Stomach (tissue), 19 donors: ENCODE measurements at places on chromosomes 12 and 14.
A peak's percentile ranks its signal among the peaks of the same experiment; 100 is the strongest.

GRCh38 chr12:113870890-113871289, 95.2 kb downstream of the RBM19 start:
- DNase-seq, result no peak
- H3K27me3 ChIP-seq, result no peaks in the 10 kb centered on the region
- H3K27ac ChIP-seq, result no peak overlapping the region
- H3K36me3 ChIP-seq, result peaks cover 14% of the 10 kb centered on the region
- no peak overlapping the region for H3K4me3 ChIP-seq

DNA sequence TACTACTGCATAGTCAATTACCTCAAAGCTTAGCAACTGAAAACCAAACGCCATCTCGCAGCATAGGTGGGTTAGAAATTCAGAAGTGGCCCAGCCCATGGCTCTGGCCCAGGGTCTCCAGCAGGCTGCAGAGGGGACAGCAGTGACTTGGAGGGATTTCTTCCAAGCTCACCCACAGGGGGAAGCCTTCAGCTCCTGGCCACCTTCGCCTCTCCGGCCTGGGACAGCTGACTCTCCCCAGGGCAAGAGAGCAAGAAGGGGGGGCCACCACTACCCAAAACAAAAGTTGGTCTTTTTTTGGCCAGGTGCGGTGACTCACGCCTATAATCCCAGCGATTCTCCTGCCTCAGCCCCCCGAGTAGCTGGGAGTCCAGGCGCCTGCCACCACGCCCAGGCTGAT, 32.2 kb upstream of the ANKRD9 start:
- no peak overlapping the region for H3K27ac ChIP-seq
- H3K4me1 ChIP-seq, result peaks cover 27% of the 10 kb centered on the region
- no peaks in the 10 kb centered on the region for H3K36me3 ChIP-seq
- H3K27me3 ChIP-seq, result peaks cover 22% of the 10 kb centered on the region
- no peak for DNase-seq
- no peak overlapping the region for H3K4me3 ChIP-seq

- DNase-seq, result no peak
- H3K36me3 ChIP-seq, result no peaks in the 10 kb centered on the region
- H3K4me3 ChIP-seq, result peak overlapping the region; percentile 2
- peaks cover 65% of the 10 kb centered on the region for H3K4me1 ChIP-seq
- H3K27ac ChIP-seq, result peak overlapping the region; percentile 90
Observed at GRCh38 chr12:64666054-64666914, 56.0 kb downstream of the RASSF3 start.

- no peak overlapping the region for H3K4me3 ChIP-seq
- H3K4me1 ChIP-seq, result peaks cover 6% of the 10 kb centered on the region
- DNase-seq, result no peak
- H3K27me3 ChIP-seq, result no peaks in the 10 kb centered on the region
- no peak overlapping the region for H3K27ac ChIP-seq
Observed at GRCh38 chr14:24873551-24873950, 176.4 kb downstream of the STXBP6 start.

DNA sequence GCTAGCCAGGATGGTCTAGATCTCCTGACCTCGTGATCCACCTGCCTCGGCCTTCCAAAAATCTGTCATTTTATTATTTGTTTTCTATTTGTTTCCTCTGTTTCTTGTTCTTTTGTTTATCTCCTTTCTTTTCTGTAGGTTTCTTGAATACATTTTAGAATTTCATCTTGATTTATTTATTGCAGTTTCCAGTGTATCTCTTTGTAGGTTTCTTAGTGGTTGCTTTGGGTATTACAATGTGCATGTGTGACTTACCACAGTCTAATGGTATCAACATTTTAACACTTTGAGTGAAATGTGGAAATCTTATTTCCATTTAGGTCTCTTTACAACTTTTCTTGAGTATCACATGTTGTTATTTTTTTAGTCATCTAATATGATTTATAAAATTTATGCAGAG, 29.9 kb upstream of the MUCL1 start:
- H3K4me3 ChIP-seq, result no peak overlapping the region
- H3K27ac ChIP-seq, result no peak overlapping the region
- H3K4me1 ChIP-seq, result no peaks in the 10 kb centered on the region
- no peaks in the 10 kb centered on the region for H3K27me3 ChIP-seq
- DNase-seq, result no peak

GRCh38 chr14:69643430-69644200, 32.2 kb downstream of the SUSD6 start:
- no peaks in the 10 kb centered on the region for H3K36me3 ChIP-seq
- peak overlapping the region; percentile 74 for H3K27ac ChIP-seq
- peaks cover 78% of the 10 kb centered on the region for H3K4me1 ChIP-seq
- H3K4me3 ChIP-seq, result no peak overlapping the region
- H3K27me3 ChIP-seq, result no peaks in the 10 kb centered on the region
- DNase-seq, result peak; percentile 92

DNA sequence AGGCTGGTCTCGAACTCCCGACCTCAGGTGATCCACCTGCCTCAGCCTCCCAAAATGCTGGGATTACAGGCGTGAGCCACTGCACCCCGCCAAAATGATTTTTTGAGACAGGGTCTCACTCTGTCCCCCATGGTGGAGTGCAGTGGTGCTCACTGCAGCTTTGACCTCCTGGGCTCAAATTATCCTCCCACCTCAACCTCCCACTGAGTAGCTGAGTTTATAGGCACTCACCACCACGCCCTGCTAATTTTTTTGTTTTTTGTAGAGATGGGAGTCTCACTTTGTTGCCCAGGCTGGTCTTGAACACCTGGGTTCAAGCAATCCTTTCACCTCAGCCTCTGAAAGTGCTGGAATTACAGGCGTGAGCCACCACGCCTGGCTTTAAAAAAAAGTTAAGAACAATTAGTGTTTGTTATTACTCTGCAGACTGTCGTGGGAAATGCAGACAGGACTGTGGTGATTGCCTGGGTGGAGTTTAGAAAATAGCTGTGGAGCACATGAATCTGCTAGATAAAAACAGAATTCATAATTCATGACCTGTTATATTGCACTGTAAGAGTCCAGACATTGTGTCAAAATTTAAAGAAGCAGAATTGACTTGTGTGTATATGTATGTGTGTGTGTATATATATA, 9.2 kb upstream of the COX6A1 start:
- H3K27ac ChIP-seq, result no peak overlapping the region
- H3K27me3 ChIP-seq, result peaks cover 23% of the 10 kb centered on the region
- H3K36me3 ChIP-seq, result no peaks in the 10 kb centered on the region
- no peak overlapping the region for H3K4me3 ChIP-seq
- no peaks in the 10 kb centered on the region for H3K4me1 ChIP-seq

DNA sequence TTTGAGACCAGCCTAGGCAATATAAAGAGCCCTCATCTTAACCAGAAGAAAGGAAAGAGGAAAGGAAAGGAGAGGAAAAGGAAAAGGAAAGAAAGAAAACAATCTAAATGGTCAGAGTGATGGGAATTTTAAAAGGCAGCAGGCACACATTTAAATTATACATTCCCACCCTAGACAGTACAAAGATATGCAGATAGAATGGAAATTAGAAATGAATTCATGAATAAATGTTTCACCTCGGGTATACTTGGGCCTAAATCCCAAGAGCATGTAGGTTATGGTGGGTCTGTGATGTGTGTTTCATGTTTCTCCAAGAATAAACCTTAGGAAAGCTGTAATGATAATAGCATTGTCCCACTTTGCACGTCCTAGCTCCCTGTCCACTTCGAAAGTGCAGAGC, 104.6 kb upstream of the SLCO1C1 start:
- no peak overlapping the region for H3K27ac ChIP-seq
- no peaks in the 10 kb centered on the region for H3K4me1 ChIP-seq
- DNase-seq, result no peak
- no peak overlapping the region for H3K4me3 ChIP-seq

DNA sequence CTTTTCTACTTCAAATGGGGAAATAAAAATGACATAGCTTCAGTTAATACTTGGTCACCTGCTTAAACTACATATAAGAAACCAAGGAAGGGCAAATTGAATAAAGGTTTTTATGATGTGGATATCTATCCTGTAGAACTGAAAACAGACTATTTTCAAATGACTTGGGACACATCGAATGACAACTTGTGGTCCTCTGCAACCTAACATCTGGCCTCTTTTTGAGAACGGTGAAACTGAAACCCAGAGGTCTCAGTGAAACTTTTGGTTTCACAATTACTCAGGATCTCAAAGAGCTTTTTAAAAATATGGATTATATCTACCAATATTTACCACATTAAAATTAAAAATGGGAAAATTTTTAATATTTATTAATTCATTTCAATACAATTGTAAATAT, 65.2 kb downstream of the PPP2R5E start:
- H3K36me3 ChIP-seq, result no peaks in the 10 kb centered on the region
- peaks cover 78% of the 10 kb centered on the region for H3K4me1 ChIP-seq
- H3K27me3 ChIP-seq, result no peaks in the 10 kb centered on the region
- peak; percentile 45 for DNase-seq

GRCh38 chr12:52007158-52007921, 594 bp downstream of the TAMALIN start:
- H3K4me3 ChIP-seq, result peak overlapping the region; percentile 70
- DNase-seq, result peak; percentile 76
- H3K4me1 ChIP-seq, result peaks cover 32% of the 10 kb centered on the region
- H3K27ac ChIP-seq, result peak overlapping the region; percentile 75

DNA sequence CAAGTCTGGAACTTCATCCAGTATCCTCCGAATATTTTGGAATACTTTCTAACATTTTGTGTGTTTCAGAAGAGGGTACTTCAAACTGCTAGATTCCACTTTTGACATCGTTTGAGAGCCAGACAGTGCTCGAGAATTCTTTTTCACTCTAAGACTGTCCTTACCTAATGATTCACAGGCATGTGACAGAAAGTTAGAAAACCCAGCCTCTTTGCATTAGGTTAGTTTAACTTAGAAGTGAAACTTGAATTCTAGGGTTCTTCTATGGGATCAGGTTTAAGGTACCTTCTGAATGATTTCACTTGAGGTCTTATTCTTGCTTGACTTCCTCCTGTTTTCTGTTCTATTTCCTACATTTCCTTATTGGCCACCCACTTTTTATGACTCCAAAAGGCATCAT, 431.8 kb downstream of the SLC6A15 start:
- H3K27ac ChIP-seq, result no peak overlapping the region
- no peaks in the 10 kb centered on the region for H3K36me3 ChIP-seq
- no peaks in the 10 kb centered on the region for H3K27me3 ChIP-seq
- no peak for DNase-seq
- H3K4me1 ChIP-seq, result no peaks in the 10 kb centered on the region
- no peak overlapping the region for H3K4me3 ChIP-seq

GRCh38 chr12:6341417-6342139, at the start of gene TNFRSF1A:
TSS of gene TNFRSF1A (minus strand) at chr12:6342076. CDS start at chr12:6341814, 262 bp downstream.
- H3K27me3 ChIP-seq, result no peaks in the 10 kb centered on the region
- H3K4me3 ChIP-seq, result peak within 1 kb of the TSS; percentile 85
- peaks cover 79% of the 10 kb centered on the region for H3K4me1 ChIP-seq
- DNase-seq, result peak; percentile 93
- H3K36me3 ChIP-seq, result no peaks in the 10 kb centered on the region

DNA sequence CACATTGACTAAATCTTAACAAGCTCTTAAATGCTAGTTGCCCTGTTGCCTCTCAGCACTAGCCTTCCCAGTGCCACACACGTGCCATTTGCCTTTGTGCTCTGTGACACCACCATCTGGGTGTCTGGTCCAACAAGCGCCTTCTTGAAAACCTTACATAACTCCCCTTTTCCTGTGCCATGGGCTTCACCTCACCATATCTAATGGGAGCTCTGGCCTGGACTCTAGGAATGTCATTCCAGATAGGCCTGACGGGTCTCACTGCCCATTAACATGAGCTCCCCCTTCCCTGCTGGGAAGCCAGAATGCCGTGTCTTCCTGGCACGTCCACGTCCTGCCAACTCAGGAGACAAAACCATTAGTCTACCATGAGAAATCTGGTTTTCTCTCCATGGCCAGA, 24.4 kb downstream of the SSPN start:
- H3K27me3 ChIP-seq, result no peaks in the 10 kb centered on the region
- H3K4me1 ChIP-seq, result no peaks in the 10 kb centered on the region
- DNase-seq, result no peak
- H3K4me3 ChIP-seq, result no peak overlapping the region
- no peaks in the 10 kb centered on the region for H3K36me3 ChIP-seq

DNA sequence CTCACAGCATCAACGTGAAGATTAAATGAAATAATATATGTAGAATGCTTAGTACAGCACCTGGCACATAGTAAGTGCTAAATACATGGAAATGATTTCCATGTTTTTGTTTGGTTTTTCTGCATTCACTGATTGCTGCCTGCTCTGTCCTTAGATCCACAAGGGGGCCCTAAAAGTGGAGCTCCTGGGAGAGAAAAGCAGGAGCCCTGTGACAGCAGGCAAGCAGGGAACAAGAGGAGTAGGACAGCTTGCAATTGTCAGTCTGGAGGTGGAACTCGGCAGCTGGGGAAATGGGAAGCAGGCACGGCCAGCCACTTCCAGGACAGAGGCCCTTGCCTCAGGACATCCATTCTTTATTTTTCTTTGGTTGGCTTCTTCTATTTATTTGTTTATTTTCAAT, 292.9 kb downstream of the BMP4 start:
- H3K4me3 ChIP-seq, result no peak overlapping the region
- H3K4me1 ChIP-seq, result no peaks in the 10 kb centered on the region
- no peak overlapping the region for H3K27ac ChIP-seq
- H3K36me3 ChIP-seq, result no peaks in the 10 kb centered on the region
- DNase-seq, result no peak

DNA sequence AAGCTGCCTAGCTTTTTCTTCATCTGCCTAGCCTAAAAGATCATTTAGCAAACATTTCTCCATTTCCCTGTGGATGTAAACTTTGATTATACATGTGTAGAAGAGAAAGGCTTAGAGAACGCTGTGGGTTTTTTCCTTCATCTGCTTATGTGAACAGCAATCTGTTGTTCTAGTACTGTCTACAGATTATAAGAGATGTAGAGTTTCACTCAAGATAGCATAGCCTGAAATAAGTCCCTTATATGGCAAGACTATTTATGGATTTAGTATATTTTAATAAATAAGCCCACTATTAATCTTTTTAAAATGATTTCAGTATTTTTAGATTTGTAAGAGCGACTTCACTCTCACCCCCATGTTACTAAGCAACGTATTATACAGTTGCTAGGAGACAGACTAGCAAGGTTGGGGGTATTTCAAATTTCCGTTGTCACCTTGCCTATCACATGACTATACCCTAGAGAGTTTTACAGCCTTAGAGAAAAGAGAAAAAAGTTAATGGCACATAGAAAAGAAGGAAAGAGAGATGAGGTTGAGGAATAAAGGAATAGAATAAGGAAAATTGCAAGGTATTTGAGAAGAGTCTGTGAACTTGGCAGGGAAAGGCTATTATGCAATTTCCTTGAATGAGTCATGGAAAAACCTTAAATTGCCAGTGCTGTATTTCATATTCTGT, 12.2 kb upstream of the TUBA1A start:
- H3K36me3 ChIP-seq, result no peaks in the 10 kb centered on the region
- H3K27me3 ChIP-seq, result no peaks in the 10 kb centered on the region
- peak; percentile 87 for DNase-seq
- H3K4me3 ChIP-seq, result no peak overlapping the region
- peak overlapping the region; percentile 65 for H3K27ac ChIP-seq

- H3K4me3 ChIP-seq, result no peak overlapping the region
- H3K27me3 ChIP-seq, result no peaks in the 10 kb centered on the region
- no peak overlapping the region for H3K27ac ChIP-seq
- H3K4me1 ChIP-seq, result no peaks in the 10 kb centered on the region
Observed at GRCh38 chr14:60815371-60815770, 80.8 kb downstream of the MNAT1 start.

- no peaks in the 10 kb centered on the region for H3K4me1 ChIP-seq
- no peak overlapping the region for H3K4me3 ChIP-seq
- H3K36me3 ChIP-seq, result no peaks in the 10 kb centered on the region
- DNase-seq, result no peak
- H3K27me3 ChIP-seq, result no peaks in the 10 kb centered on the region
Observed at GRCh38 chr14:74988131-74988530, 14.6 kb upstream of the EIF2B2 start.

GRCh38 chr14:71388336-71388735, 481.1 kb downstream of the PCNX1 start:
- no peaks in the 10 kb centered on the region for H3K36me3 ChIP-seq
- H3K27me3 ChIP-seq, result no peaks in the 10 kb centered on the region
- H3K4me1 ChIP-seq, result peaks cover 29% of the 10 kb centered on the region
- no peak overlapping the region for H3K27ac ChIP-seq
- no peak overlapping the region for H3K4me3 ChIP-seq
- DNase-seq, result no peak
